ENCODE measurements at places on chromosomes 3 and 15.
A peak's percentile ranks its signal among the peaks of the same experiment; 100 is the strongest.

DNA sequence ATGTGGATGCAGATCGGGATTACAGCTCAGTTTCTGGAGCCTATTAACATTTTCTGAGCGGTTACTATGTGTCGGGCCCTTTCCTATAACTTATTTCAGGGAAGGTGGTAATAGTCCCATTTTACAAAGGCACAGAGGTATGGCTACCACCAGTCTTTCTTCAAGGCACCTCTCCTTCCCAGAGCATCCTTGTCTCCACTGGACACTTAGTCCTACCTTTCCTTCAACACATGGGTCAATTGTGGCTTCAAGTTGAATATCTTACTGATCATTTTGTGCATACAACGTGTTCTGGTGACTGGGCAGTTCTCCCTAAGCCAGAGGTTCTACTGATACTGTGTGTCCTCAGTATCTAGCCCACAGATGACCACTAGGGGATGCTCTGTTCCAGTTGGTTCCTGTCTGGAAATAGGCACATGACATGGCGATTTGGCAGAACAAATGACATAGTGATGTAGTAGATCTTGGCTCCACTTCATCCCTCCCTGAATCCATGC, 60.7 kb upstream of the CMTM8 start:
- DNase-seq, result peak; percentile 39

- no peak for DNase-seq
These were observed 132.8 kb downstream of the PGPEP1L start for GRCh38 chr15:98874773-98875172.

GRCh38 chr3:23805633-23806533, at the start of gene UBE2E1:
UBE2E1 (plus strand) TSS chr3:23805955; CDS start chr3:23807270, 1,315 bp downstream.
- DNase-seq, result peak; percentile 54

- no peak for DNase-seq
These were observed 11.9 kb upstream of the CHRM5 start for GRCh38 chr15:33956397-33956796.

GRCh38 chr3:144989807-144990206, 1018.2 kb downstream of the DIPK2A start:
- no peak for DNase-seq

GRCh38 chr3:155282385-155283091, 10.9 kb downstream of the STRIT1 start:
- DNase-seq, result no peak

DNA sequence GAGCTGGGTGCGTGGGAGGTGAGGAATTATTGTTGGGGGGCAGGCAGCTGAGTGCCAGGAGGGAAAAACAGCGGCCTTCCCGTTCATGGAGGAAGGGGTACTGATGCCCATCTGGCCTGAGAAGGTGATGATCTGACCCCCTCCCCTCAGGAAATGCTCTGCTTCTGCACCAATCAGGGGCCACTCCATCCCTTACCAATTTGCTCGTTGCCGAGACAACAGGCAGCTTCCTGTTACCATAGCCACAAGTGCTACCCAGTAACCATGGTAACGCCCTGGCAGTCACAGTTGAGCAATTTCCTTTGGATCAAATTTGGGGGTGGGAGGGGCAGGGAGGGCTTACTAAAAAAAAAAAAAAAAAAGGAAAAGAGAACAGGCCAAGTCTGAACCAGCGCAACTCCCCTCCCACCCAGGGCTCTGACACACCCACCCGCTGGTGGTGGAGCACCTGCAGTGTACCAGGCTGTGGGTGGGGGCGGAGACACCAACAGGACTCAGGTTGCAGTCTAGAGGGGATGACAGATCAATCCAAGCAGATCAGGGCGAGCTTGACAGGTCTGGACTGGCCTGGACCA, 13.7 kb downstream of the CELF6 start:
- DNase-seq, result no peak

GRCh38 chr15:85587707-85588411, 206.9 kb downstream of the KLHL25 start:
- DNase-seq, result no peak

- no peak for DNase-seq
These were observed 190.8 kb upstream of the LPP start for GRCh38 chr3:187963003-187963676.

DNA sequence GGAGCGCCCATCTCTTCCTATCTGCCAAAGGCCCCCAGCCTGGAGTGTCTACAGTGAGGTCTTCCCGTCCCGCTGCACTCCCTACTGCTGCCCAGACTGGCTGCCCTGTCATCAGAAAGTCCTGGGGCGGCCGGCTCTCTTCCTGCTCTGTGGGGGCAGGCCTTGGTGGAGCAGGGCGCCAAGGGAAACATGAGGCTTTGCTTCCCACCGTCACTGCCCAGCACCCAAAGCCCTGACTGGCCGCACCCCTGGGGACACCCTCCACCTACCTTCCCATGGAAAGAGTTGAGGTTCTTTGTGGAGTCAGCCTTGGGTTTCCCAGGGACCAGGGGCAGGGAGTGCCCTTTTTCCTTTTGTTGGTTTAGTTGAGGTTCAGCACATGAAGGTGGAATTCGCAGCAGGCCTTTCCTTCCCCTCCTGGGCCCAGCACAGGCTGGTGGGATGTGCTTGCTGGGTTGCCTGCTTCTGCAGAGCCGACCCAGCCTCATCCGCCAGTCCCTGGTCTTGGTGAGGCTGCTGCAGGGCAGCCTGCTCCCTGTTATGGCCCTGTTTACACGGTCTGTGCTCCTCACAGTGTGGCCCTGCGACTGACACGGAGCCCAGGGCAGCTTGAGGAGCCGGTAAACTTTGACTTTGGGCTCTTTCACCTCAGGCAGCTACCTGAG, 51.8 kb upstream of the PLXNA1 start:
- no peak for DNase-seq

DNA sequence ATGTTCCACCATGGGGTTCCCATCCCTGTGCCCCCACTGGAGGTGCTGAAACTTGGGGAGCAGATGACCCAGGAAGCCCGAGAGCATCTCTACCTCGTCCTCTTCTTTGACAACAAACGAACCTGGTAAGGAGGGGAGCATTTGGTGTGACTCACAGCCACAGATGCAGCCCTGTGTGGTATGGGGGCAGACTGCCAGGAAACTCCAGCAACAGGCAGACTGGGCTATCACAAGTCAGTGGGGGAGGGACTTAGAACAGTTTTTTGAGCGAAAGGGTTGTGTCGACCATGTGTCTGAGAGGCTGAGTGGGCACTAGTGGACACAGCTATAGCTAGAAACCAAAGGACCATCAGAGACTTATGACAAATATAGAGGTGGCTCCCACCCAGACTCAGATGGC, 3.4 kb upstream of the OGG1 start:
- no peak for DNase-seq

DNA sequence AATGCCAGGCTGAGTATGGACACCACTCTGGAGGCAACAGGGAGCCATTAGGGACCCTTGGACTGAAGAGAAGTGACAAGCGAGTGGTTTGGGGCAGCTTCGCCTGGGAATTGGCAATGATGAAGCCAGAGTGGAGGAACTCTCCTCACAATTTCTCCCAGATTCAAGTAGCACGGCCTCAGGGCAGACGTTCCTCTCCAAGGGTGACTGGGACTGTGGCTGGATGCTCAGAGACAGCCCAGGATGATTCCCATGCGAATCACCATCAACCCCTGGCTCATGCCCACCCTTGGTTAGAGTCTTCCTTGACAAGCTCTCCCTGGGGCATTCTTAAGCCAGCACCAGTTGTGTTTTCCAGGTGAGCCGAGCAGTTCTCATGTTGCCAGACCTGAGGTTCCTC, 16.3 kb upstream of the DOCK3 start:
- no peak for DNase-seq

GRCh38 chr15:87219650-87220615, 1036.6 kb downstream of the NTRK3 start:
- DNase-seq, result no peak

DNA sequence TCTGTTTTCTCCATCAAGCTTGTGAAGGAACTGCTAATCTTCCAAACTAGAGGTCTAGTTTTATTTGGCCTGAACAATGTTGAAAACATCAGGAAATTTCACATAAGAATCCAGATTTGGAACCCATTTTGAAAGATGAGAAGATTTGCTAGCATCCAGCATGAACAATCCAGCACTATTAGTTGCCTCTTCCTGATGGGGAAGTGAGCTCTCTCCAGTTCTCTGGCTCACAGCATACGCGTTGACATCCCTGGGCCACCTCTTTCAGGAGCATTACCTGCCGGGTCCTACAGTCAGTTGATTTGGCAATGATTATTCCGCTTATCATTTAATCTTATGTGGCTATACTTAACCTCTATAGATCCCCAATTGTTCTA, 10.9 kb downstream of the GPR87 start:
- no peak for DNase-seq

- DNase-seq, result no peak
These were observed 26.9 kb upstream of the TPM1 start for GRCh38 chr15:63015618-63016017.
